CD4-positive, alpha-beta T cell treated with Interleukin-17A for 4 hours (primary cell): ENCODE measurements at places on chromosomes 16 and 17.

DNA sequence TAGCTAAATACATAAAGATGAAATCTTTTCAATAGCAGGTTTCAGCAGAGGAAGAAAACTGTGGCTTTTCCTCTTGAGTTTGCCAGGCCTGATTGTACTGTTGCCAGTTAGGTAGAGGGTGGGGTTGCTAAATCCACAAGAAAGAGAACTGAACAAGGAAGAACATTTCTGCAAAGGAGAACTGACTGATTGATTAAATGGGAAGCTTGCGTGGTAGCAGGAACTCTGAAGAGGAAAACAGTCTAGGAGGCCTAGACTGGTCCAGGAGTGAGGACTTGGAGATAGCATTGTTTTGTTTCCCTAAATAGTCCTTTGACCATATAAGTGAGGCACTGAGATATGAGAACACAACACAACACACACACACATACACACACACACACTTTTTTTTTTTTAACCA is 18.8 kb downstream of the LRRC36 start:
- no peak for DNase-seq

DNA sequence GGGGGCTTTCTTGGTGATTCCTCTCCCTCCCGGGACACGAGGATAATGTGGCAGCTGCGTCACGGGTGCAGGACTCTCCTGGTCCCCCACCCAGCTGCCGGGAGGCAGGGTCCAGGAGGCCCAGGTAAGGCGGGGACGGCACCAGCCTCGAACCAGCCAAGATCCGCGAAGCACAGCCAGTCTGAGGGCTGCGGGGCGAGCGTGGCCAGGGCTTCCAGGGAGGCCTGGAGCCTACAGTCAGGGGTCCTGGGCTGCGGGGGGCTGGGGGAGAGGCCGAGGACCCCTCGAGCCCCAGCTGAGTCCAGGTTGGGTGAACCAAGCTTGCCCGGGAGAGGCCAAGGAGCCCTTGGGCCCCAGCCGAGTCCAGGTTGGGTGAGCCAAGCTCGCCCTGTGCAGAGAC is 10.0 kb downstream of the TPSD1 start:
- DNase-seq = no peak

DNA sequence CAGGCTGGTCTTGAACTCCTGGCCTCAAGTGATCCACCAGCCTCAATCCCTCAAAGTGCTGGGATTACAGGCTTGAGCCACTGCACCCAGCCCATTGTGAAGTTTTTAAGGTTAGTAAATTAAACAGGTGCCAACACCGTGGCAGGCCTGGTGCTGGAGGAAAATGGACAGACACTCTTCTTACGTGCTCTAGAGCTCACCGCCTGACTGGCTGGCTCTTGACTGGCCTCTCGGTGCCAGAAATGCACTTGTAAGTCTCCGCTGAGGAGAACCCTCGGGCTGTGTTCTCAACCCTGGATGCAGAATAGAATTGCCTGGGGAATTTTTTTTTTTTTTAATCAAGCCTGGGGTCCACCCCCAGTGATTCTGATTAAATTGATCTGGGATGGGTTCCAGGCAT is 10.3 kb upstream of the HAS3 start:
- DNase-seq = no peak

DNA sequence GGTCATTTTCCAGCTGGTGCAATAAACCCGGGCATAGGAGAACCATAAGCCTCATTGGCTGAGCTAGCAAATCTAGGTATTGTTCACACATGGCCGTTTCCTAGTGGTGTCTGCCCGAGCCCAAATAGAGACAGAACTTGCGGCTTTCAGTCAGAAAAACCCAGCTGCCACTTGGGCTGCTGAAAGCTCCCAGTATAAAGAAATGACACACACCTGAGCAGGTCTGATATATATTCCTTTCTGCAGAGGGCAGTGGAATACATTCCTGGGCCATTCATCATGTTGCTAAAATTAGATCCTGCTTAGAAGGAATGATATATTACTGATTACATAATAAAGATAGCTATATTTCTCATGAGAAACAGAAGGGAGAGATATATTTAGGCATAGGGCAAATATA is 83.9 kb upstream of the IRX5 start:
- no peak for DNase-seq

- no peak for DNase-seq
These were observed 618 bp downstream of the CCDC78 start for GRCh38 chr16:725463-726187.

DNA sequence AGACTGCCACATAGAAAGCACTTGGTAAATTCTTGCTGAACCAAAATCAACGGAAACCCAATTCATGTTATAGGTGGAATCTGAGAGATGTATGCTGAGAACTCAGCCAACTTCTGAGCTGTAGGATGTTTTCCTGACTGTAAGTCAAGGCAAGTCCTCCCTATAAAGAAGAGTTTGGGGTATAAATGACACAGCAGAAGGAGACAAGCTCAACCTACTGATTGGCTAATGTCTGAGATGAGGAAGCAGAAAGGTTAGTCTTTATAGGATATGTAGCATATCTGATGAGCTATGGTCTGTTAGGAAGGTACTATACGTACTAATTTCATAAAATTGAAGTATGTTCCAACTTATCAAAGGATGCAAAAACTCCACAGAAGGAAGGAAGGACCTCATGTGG is 99.5 kb downstream of the XYLT1 start:
- no peak for DNase-seq

DNA sequence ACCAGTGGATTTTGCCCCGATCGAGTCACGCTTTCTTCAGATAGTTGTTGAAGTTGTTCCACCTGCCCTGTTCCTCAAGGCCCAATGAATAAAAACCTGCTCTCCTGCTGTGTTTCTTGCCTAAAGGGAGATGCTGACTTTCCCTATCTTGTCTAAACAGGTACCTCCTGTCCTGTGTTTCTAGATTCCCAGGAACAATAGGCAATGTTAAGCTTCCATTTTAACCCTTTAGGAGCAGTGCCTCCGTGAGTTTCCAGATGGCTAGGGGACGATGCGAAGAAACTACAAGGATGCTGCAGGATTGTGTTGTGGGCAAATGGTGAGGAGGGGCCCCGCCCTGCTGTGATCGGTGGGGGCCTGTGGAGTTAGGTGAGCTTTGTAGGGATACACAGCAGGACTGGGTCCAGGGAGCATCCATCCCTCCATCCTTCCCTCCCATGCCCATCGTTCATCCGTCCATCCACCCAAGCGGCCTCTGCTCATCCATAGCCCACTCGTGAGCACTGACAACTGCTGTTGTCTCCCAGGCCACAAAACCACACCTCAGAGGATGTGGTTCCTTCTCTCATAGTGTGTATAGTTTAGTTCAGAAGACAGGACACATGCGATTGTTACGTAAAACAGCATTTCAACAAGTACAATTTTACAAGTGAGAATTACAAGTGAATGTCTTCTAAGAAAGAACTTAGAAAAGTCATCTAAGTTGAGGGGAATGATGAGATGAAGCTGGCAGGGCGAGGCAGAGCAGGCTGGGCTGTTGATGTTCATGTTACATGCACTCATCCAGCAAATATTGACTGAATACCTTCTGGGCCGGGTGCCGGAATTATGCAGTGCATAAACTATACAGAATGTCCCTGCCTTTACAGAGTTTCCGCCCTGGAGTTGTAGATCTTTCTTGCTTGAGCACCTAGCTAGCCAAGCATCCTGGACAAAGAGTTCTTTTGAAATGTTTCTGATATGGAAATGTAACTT is 5.2 kb downstream of the ARSG start:
- DNase-seq = peak; percentile 69

- no peak for DNase-seq
These were observed 34.2 kb upstream of the NOS2 start for GRCh38 chr17:27834571-27834970.

DNA sequence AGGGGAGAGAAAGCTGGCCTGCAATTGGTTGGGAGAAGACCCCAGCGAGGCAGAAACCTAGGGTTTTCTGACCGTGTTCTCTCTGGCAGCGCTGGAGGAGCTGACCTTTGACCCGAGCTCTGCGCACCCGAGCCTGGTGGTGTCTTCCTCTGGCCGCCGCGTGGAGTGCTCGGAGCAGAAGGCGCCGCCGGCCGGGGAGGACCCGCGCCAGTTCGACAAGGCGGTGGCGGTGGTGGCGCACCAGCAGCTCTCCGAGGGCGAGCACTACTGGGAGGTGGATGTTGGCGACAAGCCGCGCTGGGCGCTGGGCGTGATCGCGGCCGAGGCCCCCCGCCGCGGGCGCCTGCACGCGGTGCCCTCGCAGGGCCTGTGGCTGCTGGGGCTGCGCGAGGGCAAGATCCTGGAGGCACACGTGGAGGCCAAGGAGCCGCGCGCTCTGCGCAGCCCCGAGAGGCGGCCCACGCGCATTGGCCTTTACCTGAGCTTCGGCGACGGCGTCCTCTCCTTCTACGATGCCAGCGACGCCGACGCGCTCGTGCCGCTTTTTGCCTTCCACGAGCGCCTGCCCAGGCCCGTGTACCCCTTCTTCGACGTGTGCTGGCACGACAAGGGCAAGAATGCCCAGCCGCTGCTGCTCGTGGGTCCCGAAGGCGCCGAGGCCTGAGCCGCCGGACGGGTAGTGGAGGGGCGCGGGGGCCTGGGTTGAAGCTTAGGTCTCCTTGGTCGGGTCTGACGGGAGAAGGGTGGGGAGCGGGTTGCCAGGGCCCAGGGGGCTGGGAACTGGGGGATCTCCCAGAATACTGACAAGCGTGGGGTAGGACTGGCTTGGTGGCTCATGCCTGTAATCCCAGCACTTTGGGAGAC is 7.4 kb upstream of the PYDC1 start:
- no peak for DNase-seq

DNA sequence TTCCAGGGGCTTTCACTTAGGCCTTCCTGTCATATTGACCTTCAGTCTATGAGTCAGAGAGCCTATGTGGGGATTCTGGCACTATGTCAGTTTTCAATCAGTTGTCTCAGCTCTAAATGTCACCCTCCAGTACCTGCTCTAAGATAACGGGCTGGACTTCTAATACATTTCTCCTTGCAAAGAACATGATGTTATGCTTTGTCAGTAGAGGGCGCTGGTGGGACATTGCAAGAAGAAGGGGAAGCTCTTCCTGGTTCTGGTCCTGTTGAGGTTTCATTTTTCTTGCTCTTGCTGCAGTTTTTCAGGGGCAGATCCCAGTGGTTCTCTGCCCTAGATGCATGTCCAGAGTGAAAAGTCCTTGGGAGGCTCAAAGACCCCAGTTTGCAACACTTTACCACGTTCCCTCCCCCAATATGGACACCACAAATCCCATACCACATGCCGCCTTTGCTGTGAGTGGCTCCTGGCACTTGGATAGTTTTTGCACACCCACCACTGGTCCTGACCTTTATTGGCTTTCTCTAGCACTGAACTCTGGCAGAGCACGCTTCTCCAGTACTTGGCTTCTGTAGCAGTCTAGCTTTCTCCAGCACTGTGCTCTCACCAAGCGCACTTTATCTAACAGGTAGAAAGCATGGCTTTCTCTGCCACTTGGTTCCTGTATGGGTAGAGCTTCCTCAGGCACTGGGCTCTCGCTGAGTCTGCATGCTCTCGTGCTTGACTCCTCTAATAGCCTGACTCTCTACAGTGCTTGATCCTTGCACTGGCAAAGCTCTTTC is 49.0 kb downstream of the BCL7C start:
- DNase-seq = peak; percentile 91

DNA sequence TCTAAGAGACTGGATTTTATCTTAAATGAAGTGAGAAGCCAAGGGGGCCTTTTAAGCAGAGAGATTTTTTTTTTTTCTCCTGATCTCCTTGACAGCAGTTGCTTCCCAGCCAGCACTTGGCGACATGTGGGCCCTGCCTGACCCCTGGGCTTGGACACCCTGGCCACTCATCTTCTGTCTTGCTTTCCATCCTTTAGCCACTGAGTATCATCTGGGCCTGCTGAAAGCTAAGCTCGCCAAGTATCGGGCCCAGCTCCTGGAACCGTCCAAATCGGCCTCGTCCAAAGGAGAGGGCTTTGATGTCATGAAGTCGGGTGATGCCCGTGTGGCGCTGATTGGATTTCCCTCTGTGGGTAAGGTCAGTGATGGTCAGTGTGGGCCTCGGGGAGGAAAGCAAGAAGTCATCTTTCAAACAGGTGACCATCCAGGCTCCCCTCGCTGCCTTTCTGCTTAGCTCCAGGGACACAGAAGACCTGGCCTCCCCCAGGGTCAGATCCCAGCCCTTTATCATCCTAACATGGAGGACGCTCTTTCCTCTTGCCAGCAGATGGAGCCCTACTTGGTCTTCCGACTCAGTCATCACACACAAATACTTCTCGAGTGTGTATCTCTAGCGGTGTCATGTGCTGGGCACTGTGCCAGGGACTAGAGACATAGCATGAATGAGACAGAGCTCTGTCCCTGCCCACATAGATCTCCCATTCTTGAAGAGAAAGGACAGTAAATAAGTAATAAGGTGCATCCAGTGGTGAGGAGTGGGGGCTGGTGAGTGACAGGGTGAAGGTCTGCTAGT is 6.1 kb downstream of the DRG2 start:
- no peak for DNase-seq

DNA sequence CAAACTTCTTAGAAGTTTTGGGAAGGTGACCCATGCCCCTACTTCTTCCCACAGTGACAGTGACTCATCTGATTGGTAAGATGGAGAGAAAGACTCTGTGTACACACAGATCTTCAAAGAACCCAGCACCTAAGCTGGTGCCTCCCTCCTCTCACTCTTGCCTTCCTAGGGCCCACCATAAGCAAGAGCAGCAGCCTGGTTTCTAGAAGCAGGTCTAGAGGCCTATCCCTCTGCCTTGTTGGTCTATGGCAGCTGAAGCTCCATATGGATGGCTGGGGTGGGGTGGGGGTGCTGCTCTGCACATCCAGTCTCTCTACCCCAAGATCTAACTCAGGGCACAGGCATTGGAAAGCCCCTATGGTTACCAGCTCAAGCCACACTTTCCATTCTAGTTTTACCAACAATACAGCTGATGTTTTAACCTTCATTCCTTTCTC is 47.5 kb downstream of the STAT3 start:
- peak; percentile 17 for DNase-seq

DNA sequence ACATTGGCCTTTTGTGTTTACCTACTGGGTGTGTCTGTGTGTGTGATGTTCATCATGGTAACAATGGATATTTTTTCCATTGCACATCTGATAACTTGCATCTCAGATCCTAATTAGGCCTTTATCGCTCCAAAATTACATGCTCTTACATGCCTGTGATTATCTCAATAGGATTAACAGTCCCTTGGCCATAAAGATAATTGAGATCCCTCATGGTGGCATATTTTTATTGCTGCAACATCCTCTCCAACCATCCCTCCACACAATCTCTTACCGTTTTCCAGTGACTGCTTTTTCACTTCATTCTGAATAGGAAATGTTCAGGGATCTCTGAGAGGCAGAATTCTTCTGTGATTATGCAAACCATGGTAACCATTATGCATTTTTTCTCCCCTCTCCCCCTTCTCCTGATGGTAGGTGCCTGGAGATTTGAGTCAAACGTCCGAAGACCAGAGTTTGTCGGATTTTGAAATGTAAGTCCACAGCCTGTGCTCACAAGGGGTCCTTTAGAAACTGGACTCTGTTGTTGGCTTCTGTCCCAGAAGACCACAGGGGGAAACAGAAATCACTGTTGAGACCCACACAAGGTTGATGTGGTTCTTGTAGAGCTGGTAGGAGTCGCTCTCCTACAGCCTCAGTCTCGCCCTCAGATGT is 405.5 kb downstream of the CPPED1 start:
- DNase-seq = no peak

GRCh38 chr16:11743308-11744074 is 834 bp upstream of the TXNDC11 start:
- peak; percentile 15 for DNase-seq

- DNase-seq = no peak
These were observed 55.1 kb downstream of the KSR1 start for GRCh38 chr17:27511168-27511883.
